ENCODE measurements at places on chromosomes 4 and X. TPM values are rescaled to one million over a fixed set of nuclear protein-coding genes. Genes with fewer than 3 reads are reported as not detected.

GRCh38 chrX:92209936-92210335 is 430.8 kb downstream of the PCDH11X start:
- no peak for DNase-seq

PPP1R3F gene
- 6.0 TPM for total RNA-seq

DNA sequence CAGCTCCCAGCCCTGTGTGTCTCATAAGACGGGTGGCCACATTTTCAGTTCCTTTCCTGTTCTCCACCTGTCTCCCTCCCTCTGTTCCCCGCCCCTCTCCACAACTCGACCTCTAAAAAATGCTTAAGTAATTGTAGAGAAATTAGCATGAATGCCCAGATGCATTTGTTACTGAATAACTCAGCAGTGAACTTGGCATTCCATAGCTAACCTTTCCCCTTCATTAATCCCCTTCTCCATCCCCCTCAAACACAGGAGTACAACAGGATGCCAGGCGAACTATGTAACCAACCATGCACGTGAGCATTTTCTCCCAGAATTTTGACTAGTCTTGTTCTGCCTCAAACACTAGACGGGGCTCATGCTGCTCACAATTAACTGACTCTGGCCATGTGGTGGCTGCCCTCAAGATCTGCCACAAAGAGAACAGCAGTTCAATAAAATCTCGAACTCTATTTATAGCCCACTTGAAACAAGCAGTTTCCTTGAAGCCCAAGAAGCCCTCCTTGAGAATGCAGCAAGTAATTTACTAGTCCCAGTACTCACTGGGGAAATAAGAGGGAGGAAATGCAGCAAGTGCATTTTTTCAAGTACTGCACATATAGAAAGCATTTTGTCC is 351.2 kb downstream of the ARHGAP24 start:
- DNase-seq = no peak

- no peak for DNase-seq
Measured at GRCh38 chr4:153209410-153209809, 5.2 kb downstream of the TRIM2 start.

DNA sequence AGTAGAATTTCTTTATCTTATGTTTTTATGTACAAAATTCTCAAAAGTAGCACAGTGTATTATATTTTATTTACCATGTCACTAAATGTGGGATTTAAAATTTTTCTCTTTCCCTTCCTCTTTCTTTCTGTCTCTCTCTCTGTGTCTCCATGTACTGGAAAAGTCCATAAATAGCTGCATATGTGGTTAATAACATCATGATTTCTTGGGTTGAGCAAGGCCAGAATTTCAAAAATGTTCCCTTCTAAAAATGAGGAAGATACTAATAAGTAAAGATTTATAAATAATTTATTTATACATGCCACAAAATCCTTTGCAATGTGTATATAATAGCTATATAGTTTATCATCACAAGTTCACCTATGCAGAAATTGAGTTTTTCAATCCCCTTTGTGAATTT is 29.1 kb upstream of the DKK2 start:
- DNase-seq = no peak

SHROOM3 gene
- total RNA-seq = 73.3 TPM

DNA sequence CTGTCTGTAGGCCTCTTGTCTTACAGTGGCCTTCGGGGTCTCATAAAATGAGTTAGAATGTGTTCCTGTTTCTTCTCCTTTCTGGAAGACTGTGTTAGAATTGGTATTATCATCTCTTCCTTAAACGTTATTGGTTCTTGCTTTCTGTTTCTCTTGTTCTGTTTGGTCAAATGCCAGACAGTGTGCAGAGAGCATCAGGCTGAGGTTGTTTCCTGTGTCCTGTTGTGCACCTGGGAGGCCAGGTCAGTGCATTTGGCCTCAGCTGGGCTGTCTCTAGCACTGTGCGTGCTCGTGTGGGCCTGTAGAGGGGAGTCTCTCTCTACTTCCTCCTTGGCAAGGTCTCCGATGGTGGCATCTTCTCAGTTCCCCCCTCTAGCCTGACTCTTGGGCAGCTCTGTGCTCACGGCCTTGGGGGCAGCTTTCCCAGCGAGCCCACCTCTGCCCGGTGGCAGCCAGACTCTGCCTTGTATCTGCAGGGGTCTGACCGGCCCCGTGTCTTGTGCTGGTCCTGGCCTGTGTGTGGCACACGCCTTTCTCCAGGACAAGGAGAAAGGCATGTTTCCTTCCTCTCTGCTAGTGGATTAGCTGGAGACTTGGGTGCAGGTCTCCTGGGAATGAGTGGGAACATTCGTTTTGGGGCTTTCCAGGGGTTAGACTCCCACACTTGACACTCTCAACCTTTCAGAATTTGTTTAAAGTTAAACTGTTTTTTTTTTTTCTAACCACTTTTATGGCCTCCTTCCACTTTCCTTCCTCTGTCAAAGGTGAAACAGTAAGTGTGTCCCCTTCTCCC is 62.3 kb downstream of the FAM193A start:
- DNase-seq = peak; percentile 64

DNA sequence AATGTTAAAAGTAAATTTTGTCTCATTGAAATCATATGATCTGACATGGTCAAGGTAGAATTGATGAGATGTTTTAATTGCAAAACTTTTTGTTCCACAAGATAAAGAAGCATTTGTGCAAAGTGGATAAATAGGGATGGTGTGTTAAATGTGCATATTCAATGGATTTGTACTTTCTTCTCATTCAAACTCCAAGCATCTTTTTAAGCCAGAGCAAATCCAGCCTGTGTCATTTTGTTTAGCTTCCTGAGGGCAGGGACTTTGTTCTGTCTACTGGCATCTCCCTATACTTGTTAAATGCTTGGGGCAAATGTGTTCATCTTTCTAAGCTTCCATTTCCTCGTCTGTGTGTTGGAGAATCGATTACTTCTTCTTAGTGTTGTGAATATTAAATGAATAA is 200.3 kb downstream of the SLIT2 start:
- DNase-seq = no peak

HERC5 gene
- 18.4 TPM for total RNA-seq

DNA sequence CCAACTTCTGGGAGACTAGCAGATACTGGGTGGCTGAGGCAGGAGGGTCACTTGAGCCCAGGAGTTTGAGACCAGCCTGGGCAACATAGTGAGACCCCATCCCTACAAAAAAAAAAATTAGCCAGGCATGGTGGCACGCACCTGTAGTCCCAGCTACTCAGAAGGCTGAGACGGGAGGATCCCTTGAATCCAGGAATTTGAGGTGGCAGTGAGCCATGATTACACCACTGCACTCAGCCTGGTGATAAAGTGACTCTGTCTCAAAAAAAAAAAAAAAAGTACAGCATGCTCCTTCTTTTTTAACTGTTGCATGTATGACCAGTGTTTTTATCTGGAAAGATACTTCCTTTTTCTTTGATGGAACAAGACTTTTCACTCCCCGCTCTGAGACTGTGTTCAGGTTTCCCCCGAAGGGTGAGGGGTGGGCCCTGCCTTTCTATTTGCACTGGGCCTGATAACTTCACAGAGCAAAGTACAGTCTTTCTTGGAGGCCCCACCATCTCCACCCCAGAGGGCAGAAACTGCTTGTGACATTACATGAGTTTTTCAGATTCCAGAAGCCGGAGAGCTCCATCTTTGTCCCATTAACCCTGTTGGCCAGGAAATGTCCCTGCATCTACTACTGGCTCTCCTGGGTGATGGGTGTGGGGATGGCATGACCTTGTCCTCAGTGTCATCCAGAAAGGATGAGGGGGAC is 35.2 kb downstream of the NYX start:
- DNase-seq = no peak

DNA sequence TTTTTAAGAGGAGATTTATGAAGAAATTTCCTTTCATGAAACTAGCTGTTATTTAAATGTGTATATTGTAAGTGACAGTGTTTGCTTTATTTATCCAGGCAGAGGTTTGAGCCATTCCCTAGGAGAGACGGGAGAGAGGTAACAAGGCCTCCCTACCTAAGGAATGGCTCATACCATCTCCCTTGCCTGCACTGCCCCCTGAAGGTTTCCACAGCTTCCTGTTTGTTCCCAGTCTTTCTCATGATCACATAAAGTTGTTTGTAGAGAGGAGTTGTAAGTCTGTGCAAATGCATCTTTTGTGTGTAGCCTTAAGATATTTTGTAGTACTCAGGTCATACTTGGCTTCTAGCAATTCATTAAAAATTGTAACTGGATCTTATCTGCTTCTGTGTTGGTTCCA is 1504.5 kb upstream of the PCDH10 start:
- DNase-seq = no peak

XPNPEP2 gene
- 0.93 TPM for total RNA-seq
